ENCODE measurements at places on chromosomes 3 and 15.

- peak; percentile 57 for DNase-seq
Measured at GRCh38 chr3:38479431-38480092, 16.6 kb upstream of the EXOG start.

DNA sequence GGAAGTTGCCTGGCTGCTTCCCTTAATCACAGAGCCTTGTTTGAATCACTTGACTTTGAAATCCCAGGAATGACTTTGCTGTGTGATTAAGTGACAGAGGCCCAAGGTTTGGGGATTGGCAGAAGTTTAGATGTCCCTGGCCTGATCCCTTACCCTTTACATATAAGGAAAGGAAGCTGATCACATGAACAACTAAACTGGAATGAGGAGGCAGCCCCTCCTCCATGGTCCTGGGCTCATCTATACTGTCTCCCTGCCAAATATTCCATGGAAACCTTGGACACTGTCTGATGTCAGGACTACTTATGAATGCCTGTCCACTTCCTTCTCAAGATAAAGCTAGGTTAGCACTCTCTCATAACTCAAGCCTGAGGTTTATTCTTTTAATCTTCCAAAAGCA, 181.3 kb upstream of the CTDSPL start:
- DNase-seq, result no peak

DNA sequence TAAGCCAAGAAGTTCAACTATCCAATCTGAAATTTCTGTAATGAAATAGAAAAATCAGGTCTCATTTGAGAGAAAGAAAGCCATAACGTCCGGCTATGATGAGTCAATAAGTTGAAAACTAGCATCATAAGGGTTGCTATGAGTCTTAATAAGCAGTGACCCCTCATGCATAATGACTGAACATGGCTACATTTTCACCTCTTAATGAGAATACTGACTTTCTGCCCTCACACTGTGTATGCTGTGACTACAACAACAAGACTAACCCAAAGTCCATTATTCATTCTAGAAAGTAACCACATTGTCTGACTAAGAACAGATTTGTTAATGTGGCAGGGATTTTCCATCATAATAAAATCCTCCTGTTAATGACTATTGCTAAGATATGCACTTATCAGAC, 884.0 kb upstream of the CADM2 start:
- no peak for DNase-seq

GRCh38 chr15:60509470-60509869, 30.5 kb upstream of the ICE2 start:
- no peak for DNase-seq

GRCh38 chr3:161266731-161267150, 45.6 kb downstream of the NMD3 start:
- DNase-seq, result peak; percentile 86

DNA sequence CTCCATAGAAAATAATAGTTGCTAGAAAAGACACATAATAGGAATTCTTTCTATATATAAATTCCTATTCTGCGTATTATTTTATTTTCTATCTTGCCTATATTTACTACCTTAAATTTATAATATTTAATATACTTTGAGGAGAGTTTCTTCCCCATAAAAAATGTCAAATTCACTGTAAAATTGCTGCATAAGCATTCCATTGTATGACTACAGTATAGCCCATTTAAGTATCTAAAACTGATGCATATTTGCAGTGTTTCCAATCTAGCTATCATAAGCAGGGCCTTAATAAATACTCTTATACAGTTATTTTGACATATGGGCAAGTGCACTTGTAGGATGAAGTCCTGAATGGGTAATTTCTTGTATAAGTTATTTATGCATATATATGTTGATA, 1088.6 kb upstream of the EPHA6 start:
- DNase-seq, result no peak

DNA sequence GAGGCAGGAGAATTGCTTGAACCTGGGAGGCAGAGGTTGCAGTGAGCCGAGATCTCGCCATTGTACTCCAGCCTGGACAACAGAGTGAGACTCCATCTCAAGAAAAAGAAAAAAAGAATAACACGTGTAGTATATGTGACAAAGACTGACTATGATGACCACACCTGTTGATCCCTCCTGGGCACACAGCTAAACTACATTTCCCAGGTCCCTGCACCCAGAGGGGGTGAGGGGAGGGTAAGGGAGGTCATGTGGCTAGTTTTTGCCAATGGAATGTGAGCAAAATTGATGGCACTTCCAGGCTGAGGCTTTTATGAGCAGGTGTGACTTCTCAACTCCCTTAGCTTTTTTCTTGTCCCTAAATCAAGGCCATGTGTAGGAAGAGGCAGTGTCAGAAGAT, 58.2 kb downstream of the KLHL6 start:
- no peak for DNase-seq

DNA sequence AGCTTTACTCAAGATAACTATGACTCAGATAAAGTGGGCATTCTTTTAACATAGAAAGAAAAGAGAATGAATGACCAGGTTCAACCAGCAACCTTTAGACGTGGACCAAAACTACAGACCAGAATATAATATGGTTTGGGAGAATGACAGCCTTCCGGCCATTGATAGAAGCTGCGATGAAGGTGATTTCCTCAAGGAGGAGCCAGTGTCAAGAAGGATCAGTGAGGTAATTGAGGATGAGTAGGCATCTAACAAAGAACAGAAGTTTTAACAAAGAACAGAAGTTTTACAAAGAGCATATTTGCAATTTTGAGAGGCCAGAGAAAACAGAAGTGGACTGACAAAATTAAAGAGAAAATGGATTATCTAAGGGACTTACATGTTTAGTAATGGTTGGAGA, 289.0 kb upstream of the AGTR1 start:
- no peak for DNase-seq

- DNase-seq, result peak; percentile 11
Measured at GRCh38 chr15:43465100-43465499, 27.9 kb downstream of the TP53BP1 start.

- DNase-seq, result no peak
Measured at GRCh38 chr3:167382155-167382554, 2.1 kb upstream of the ZBBX start.

DNA sequence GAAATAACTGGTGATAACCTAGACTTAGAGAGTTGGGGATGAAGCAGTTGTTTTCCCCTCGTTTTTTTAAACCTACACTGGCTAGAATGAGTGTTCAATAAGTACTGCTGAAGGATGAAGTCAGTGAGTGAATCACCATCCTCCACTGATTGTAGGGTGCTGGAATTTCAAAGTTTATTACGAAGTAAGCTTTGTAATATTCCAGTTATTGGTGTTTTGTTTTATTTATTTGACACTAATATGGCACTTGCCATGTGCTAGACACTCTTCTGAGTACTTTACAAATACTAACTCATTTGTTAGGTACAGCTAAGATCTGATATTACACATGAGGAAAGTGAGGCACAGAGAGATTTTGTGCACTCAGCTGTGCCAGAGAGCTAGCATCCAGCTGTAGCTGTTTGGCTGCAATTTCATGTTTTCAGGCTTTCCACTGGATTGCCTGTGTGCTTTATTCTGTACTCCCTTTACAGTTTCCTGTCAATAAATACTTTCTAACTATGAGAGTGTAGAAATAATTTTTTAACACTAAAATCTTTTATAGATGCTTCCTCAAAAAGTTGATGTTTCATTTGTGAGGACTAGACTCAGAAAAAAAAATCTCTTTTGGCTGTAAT, 5.8 kb downstream of the MAP2K5 start:
- peak; percentile 30 for DNase-seq

GRCh38 chr3:58496206-58496857, 4.4 kb downstream of the KCTD6 start:
- DNase-seq, result no peak

- peak; percentile 75 for DNase-seq
Measured at GRCh38 chr3:15268033-15268631, 62.1 kb downstream of the CAPN7 start.

- DNase-seq, result no peak
Measured at GRCh38 chr15:80789796-80790195, 10.6 kb downstream of the CEMIP start.

- DNase-seq, result no peak
Measured at GRCh38 chr3:114378760-114379159, 84.9 kb downstream of the TIGIT start.

DNA sequence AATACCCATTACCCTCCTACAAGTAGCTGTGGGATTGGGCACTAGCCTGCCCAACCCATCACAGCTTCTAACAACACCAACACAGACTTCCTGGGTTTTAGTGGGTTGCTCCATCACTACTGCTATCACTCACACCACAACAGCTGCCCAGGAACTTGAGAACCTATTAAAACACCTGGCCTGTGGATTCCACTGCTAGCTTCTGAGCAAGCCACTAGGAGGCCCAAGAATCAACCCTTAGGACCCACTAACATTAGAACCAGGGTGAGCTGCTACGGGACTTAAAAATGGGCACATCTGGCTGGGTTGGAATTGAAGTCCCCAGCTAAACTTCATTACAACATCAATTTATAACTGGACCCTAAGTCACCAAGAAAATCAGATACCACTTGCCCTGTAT, 113.2 kb upstream of the TP63 start:
- no peak for DNase-seq

DNA sequence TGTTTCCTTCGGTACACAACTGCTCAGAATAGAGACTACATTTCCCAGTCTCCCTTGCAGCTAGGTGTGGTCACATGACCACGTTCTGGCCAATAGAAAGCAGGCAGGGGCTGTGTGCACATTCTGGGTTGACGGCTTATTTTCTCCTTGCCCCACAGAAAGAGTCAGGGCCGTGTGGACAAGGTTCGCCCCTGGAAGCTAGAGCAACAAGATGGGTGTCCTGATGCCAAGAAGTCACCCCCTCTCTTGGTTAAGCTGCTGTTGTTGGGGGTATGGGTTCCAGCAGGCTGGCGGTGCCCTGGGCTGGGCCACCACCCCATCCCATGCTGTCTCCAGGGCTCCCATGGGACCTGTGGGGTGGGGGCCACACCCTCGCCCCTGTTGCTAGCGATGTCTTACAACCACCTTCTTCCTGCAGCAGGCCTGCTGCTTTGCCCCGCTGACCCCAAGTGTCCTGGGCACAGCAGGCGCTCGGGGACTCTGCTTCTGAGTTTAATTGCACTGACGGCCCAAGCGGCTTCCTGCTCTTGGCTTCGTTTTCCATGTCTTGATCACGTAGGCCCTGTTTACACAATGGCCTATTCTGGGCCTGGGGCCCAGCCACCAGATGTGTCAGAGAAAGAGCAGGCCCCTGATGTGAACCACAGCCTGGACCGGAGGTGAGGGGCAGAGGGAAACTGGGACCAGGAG, 24.9 kb downstream of the ABTB1 start:
- DNase-seq, result peak; percentile 92

- DNase-seq, result peak; percentile 80
Measured at GRCh38 chr15:52013151-52013791, 5.7 kb upstream of the MAPK6 start.

DNA sequence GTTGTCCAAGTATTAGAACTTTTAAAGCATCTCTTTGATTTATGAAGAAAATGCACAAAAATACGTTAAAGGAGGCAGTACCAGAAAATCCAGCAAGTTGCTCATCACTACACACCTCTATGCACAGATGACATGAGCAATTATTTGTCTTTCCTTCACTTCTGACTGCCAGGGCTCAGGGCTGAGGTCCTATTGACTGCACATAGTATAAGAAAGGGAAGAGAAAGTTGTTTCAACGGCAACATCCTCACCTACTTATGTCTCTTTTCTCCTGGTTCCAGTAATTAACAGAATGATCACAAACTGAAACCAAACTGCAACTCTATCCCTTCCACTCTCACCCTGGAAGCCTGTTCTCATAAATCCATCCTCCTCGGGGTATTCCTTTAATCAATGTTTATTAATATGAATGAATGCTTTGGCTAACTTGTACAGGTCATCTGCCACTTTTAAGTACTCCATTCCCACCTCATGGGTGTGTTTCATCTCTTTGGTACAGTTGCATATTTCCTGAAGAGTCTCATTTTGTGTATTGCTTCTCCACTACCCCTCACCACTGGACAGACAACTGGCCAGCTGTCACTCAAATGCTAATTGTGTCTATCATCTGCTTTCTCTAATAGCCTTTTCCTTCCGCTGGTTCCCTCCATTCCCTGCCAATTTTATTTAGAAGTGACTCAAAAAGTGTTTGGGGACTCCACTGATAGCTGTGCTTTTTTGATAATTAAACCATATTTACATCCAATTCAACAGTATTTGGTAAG, 34.5 kb downstream of the RAB27A start:
- no peak for DNase-seq

DNA sequence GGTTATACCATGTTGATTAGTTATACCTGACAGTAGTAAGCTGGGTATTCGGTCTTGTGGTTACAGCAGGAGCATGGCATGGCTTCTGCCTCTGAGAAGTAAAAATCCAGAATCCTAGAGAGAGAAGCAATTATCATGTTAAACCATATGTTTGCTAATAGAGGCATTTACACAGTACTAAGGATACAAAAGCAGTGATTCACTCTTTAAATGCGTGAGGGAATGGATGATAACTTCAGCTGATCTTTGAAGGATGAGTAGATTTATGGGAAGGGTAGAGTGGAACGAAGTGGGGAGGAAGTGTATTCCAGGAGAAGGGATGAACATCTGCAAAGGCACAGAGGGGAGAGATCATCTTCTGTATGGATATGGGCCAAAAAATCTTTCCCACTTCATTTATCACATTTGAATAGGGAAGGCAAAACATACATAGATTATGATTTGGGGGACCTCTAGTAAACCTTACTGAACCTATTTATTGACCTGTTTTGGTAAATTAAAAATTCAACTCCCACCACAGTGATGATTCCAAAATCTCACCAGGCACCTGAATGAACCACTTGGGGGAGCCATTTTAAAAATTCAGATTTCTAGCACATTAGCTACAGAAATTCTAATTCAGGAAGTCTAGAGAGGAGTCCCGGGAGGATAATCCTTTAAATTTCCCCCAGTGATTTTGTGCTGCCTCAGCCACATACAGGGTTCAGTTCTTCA, 35.1 kb downstream of the IGSF10 start:
- DNase-seq, result peak; percentile 46

GRCh38 chr3:122230174-122230573, 46.7 kb downstream of the CASR start:
- DNase-seq, result no peak

- no peak for DNase-seq
Measured at GRCh38 chr3:101970212-101970611, 120.9 kb downstream of the NFKBIZ start.

DNA sequence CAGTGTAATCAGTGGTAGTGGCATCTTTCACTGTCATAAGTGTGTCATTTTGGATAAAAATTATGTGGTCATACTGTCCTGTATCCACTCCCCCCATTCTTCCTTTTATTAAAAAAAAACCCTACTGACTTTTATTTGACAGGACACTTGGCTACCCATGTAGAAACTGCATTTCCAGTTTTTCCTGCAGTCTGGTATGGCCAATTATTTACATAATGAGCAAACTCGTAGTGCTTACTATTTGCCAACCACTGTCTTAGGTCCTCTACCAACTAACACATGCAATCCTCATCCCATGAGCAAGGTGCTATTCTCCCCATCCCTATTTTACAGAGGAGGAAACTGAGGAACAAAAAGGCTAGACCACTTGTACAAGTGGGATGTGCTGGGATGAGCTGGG, 129.1 kb downstream of the MECOM start:
- DNase-seq, result no peak
